Pancreas (tissue), 10 donors: ENCODE measurements at places on chromosomes 1 and 21. TPM values are rescaled to one million over a fixed set of nuclear protein-coding genes. Genes with fewer than 3 reads are reported as not detected.

DNA sequence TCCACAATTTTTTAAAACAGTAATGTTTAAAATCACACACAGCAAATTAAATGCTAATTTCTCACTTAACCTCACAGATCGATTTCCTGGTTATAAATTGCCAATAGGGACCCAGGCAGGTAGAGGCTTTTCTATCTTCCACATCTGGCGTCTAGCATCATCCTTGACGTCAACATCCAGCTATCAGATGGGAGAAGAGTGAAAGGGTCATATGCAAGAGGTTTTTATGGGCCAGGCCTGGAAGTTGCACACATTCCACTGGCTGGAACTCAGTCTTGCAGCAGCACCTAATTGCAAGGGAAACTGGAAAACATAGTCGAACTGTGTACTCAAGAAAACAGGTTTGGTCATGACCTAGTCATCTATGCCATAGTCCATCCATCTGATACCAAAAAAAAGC is 6.0 kb upstream of the EEIG2 start:
- no peaks in the 10 kb centered on the region for H3K27me3 ChIP-seq
- H3K36me3 ChIP-seq: no peaks in the 10 kb centered on the region
- no peak overlapping the region for H3K4me3 ChIP-seq
- no peaks in the 10 kb centered on the region for H3K4me1 ChIP-seq

DNA sequence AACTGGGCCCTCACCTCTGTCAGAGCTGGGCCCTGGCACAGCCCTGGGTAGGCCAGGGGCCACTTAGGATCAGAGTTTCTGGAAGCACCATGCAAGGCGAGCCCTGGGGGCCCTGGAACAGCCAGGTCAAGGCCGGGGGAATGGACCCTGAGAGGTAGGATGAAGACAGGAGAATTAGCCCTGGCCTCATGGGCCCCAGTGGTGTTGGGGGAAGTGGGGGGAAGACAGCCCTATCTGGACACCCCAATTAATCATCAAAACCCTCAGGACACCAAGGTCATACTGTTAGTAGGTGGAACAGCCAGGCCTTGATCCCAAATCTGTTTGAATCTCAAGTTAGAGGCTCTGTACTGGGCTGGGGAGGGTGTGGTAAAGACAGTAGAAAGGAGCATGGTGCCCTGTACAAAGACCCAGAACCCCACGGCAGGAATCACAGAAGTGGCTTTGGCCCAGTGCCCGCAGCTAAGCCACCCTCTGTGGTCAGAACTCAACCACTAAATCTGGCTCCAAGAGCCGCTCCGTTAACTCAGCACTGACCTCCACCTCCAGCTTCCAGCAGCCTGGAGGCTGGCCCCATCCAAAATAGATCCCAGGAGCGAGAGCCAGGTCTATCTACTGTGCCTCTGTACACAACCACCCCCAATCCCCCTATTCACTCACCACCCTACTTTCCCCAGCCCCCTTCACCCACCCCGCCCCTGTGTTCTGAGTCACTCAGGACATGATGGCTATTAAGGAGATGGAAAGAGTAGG is 14.0 kb upstream of the TRIM63 start:
- no peaks in the 10 kb centered on the region for H3K27me3 ChIP-seq
- H3K4me3 ChIP-seq: no peak overlapping the region
- no peak overlapping the region for H3K27ac ChIP-seq
- H3K36me3 ChIP-seq: no peaks in the 10 kb centered on the region

- H3K27ac ChIP-seq: no peak overlapping the region
- no peaks in the 10 kb centered on the region for H3K36me3 ChIP-seq
- no peak overlapping the region for H3K4me3 ChIP-seq
- H3K27me3 ChIP-seq: no peaks in the 10 kb centered on the region
- no peaks in the 10 kb centered on the region for H3K4me1 ChIP-seq
These were observed 252.5 kb downstream of the SIPA1L2 start for GRCh38 chr1:232377494-232377770.

Gene PROK1
- 0.12 TPM for total RNA-seq

GRCh38 chr1:48654606-48655210 is 122.0 kb downstream of the BEND5 start:
- no peak overlapping the region for H3K27ac ChIP-seq
- H3K36me3 ChIP-seq: no peaks in the 10 kb centered on the region
- no peak for DNase-seq
- no peaks in the 10 kb centered on the region for H3K4me1 ChIP-seq
- H3K4me3 ChIP-seq: no peak overlapping the region

DNA sequence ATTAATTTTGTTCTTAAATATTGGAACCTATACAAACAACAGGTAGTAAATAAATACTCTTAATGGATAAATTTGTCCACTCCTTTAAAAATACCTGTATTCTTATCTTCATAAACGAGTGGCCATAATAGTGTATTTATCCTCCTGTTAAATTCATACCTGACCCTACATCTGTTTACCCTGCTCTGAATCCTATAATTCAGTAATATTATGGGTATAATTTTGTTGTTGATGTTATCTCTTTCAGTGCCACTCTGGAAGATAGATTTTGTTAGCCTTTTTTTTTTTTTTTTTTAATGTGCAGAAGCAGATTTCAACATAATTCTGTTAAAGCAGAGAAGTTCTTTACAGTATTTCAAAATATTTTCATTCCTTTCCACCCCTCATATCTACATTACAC is 1337.9 kb downstream of the PLA2G4A start:
- H3K4me3 ChIP-seq: no peak overlapping the region
- H3K27ac ChIP-seq: no peak overlapping the region
- no peaks in the 10 kb centered on the region for H3K4me1 ChIP-seq
- H3K27me3 ChIP-seq: no peaks in the 10 kb centered on the region
- DNase-seq: no peak

GRCh38 chr1:118118469-118118868 is 66.6 kb downstream of the SPAG17 start:
- H3K27ac ChIP-seq: no peak overlapping the region
- no peaks in the 10 kb centered on the region for H3K27me3 ChIP-seq
- DNase-seq: peak; percentile 45
